ENCODE measurements at places on chromosomes 4 and X.

- DNase-seq = no peak
Observed at GRCh38 chrX:140298960-140299825, 205.7 kb downstream of the SOX3 start.

DNA sequence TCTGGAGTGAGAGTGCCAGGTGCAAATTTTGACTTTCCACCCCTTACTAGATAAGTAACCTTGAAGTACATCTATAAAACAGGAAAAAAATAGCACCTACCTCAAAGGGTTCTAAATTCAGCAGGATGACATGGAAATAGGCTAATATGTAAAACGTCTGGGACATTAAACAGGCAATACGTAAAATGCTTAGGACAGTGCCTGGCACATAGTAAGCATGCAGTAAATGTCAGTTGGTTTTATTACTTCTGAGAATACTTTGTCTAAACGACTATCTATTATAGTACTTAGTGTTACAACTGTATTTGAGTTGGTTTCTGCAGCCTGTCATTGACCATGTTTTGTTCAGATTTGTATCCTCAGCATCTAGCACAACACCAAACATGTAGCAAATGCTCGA lies 70.8 kb downstream of the ARX start:
- DNase-seq = no peak

GRCh38 chr4:55921093-55921492 lies 27.7 kb upstream of the CEP135 start:
- no peak for DNase-seq

DNA sequence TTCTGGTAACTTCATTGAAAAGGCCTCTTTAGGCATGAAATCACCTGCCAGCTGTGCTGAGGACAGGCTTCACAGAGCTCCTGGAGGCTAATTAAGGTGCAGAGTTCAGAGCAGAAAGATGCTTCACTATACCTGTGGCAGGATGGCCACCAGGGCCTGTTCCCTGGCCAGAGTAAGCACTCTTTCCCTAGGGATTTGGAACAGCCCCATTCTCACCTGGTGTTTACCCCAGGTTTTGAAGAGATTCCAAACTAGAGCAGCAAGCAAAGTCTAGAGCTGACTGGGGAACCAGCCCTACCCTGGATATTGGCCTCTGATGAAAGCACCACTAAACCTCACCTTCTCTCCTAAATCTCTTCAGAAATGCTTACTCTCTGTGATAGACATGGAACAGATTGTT lies 148.8 kb downstream of the PDE5A start:
- DNase-seq = no peak

DNA sequence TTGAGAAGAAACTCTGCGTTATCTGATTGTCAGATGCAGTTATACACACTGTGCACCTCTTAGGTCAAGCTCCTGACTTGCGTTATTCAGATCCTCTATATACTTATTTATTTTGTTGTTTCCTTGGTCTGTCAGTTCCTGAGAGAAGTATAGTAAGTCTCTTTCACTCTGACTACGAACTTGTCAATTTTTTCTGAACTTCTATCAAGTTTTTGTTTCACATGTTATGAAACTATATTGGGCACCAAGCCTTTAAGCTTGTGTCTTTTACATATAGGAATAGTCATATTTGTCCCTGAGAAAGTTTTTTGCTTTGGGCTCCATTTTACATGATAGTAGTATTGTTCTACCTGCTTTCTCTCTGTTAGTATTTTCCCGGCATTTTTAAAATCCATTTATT lies 31.7 kb downstream of the ZNF275 start:
- DNase-seq = no peak

- no peak for DNase-seq
Observed at GRCh38 chrX:133838761-133839676, 146.4 kb downstream of the GPC3 start.

GRCh38 chrX:16002185-16002584 lies 121.2 kb upstream of the GRPR start:
- no peak for DNase-seq

Data from stimulated activated CD8-positive, alpha-beta memory T cell treated with anti-CD3 and anti-CD28 coated beads, Interleukin-4, amount 100 ng/mL, for 4 hours (primary cell).